ENCODE measurements at places on chromosomes 7 and 10. TPM values are rescaled to one million over a fixed set of nuclear protein-coding genes. Genes with fewer than 3 reads are reported as not detected.
A peak's percentile ranks its signal among the peaks of the same experiment; 100 is the strongest.

DNA sequence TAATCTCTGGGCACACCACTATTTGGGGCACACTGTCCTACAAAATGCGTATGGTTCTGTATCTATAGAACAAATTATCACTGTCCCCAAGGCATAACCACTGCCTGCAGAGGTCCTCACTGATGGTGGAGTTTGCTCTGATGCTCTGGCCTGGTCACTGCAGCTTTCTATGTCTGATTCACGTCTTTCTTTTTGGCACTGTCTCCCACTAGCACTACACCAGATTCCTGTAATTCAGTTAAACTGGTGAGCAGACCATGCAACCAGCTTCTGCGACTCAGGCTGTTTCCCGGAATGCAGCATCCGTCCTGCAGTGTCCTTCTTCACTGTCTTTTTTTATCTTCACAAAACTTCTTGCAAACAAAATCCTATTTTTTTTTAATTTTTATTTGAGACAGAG is 112.8 kb downstream of the KLF6 start:
- DNase-seq, result no peak

DNA sequence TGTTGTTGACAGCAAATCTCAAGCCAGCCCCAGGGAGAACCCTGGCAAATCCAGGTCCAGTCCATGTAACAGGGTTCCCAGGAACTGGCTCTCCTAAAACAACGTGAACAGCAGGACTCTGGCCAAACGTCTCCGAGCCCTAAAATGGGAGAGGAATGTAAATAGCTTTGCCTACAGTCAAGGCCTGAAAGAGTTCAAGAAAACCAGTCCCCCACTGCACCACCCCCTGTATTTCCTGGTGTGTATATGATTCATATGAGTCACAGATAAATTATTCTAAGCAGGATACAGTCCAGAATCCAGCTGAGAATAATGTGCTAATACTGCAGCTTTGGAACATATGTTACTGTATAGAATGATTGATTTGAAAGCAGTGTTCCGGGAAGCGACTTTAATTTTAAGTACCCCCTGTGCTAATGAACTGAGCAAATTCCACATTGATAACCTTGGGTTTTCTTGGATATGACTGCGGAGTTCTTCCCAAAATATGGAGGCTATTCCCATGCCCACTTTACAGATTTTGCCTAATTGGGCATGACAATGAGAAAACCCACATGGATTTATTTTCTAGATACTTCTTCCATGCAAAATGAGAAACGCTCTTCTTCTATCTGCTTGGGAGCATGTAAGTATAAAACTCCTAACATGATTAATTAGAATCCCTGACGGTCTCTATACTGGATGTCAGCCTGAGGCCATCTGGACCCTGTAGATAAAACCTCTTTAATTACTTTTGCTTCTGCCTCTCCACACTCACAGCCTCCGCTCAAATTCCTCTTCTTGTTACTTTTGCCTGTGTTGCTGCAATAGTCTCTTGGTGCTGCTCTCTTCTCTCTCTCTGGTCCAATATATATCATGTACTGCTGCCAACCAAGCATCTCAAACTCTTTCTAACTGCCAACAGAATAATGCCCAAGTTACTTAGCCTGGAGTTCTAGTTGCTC is 50.2 kb downstream of the LAMB4 start:
- no peak for DNase-seq

DNA sequence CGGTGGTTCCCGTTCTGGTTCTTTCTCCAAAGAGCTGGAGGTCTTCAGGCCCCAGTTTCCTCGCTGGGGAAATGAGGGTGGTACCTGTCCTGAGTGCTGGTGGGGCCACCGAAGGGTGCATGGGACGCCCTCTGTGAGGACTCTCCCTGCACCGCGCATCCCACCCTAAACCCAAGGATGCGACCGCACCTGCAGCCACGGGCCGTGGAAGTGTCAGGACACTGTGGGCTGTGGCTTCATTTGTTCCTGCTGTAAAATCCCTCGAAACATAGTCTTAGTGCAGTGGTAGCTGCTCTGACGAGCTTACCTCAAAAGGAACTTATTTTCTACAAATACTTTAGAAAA is 84.1 kb downstream of the NKX6-2 start:
- DNase-seq, result no peak

DNA sequence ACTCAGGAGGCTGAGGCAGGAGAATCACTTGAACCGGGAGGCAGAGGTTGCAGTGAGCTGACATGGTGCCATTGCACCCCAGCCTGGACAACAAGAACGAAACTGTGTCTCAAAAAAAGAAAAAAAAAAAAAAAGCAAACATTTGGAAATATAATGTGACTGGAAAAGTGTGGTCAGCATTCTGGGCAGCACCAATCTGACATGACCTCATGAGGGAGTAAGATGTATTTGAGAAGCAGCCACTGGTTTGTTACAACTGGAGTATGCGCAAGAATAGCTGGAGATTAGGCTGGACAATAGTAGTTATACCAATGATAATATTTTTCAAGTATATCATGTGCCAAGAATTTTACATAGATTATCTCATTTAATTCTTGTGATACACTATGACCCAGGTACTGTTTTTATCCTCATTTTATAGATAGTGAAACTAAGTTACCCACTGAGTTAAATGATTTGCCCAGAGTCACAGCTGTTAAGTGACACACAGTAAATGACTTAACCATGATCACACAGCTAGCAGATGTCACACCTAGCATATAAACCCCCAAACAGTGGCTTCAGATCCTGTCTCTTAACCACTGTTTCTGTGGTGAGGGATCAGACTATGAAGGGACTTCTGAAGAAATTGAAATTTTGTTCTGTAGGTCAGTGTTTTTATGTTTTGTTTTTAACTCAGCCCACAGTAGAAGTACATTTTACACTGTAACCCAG is 11.1 kb downstream of the MCU start:
- DNase-seq, result no peak

- DNase-seq, result peak; percentile 79
These were observed 168.4 kb upstream of the IMMP2L start for GRCh38 chr7:111730476-111731300.

Gene PLA2G12B
- total RNA-seq, result not detected

GRCh38 chr10:5662708-5663579 is 3.5 kb downstream of the ASB13 start:
- no peak for DNase-seq

GRCh38 chr10:96227206-96227605 is 44.2 kb downstream of the BLNK start:
- no peak for DNase-seq

GRCh38 chr10:70925377-70926225 is 37.2 kb upstream of the PCBD1 start:
- peak; percentile 79 for DNase-seq

- no peak for DNase-seq
These were observed 478.5 kb downstream of the RPS24 start for GRCh38 chr10:78512205-78512550.

- DNase-seq, result no peak
These were observed 77.6 kb upstream of the SHH start for GRCh38 chr7:155889636-155890511.

DNA sequence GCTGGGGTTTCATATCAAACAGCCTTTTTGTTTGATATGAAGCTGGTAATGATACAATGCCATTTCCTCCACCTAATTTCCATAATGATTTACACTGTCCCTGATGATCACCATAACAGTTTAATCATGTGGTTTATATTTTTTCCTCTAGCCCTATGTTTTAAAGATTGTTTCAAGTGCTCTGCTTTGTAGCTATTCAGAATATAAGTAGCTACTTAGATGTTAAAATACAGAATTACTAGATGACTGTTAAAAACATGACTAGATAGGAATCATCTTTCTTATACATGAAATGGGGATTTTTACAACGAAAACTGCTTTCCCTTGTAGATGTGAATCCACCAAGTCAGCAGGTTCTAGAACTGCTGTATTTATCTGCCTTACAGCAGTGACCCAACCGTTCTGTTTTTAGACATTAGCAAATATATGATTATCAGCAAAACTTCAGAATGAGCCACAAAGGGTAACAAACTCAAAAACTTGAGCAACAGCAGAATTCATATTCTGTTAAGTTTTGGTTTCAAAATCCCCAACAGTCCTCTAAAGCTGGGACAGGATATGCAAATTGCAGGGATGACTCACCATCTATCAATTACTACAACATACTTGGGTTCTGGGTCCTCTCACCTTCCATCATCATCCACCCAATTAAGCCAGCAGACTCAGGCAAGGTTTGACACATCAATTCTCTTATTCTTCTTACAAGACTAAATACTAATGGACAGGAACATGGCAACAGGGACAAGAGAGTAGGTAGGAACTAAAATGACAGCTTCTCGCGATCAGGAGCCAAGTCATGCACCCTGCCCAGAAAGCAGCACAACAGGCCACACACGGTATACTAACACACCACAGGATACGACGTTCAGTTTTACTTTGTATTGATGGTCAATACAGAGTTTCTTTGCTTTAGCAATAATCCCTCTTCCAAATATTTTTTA is 83.9 kb downstream of the PIP4K2A start:
- peak; percentile 58 for DNase-seq

DNA sequence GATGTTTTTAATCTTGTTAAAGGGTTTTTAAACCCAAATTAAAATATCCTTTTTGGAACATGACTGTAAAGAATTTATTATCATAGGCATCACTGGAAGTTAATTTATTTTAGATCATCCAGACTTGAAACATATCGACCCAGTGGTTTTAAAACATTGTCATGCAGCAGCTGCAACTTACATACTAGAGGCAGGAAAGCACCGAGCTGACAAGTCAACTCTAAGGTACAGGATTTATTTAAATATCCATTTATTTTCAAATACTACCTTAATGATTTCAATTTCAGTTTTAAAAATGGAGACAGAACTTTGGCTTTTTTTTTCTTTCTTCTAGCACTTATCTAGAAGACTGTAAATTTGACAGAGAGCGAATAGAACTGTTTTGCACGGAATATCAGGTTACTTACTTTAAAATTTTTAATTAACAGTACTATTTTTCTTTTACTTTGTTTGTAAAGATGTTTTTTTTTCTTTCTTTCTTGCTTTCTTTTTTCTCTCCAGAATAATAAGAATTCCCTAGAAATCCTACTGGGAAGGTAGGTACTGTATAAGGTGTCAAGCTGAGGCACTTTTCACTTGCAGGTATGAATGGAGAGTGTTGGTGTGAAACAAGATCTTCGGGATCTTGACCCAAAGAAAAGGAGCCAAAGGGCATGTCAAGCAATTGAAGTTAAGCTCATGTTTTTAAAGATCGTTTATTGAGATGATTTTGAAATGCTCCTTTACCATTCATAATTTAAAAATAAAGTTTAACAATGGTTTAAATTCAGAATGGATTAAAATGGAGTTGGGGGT is 1.8 kb downstream of the COMMD3 start:
- DNase-seq, result peak; percentile 39

DNA sequence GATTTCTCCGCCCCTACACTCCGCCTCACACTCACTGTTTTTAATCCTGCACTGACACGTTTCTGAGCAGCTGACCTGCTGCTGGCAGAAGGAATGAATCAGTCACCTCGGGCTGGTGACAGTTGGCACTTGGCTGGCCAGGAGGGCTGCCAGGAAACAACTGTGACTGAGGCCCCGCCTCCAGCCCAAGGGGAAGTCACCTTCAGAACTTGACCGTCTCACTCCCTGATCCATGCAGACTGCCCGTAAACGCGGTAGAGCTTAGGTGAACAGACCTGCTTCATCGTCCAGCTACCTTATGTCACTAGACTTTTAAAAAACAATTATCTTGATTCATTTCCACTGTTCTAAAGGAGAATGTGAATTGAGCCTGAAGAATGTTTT is 107.5 kb downstream of the DOCK1 start:
- no peak for DNase-seq

Gene FOXI2
- total RNA-seq, result not detected

GRCh38 chr7:15916681-15917380 is 230.3 kb upstream of the MEOX2 start:
- DNase-seq, result no peak

Gene ZNF22
- total RNA-seq, result 53.2 TPM

DNA sequence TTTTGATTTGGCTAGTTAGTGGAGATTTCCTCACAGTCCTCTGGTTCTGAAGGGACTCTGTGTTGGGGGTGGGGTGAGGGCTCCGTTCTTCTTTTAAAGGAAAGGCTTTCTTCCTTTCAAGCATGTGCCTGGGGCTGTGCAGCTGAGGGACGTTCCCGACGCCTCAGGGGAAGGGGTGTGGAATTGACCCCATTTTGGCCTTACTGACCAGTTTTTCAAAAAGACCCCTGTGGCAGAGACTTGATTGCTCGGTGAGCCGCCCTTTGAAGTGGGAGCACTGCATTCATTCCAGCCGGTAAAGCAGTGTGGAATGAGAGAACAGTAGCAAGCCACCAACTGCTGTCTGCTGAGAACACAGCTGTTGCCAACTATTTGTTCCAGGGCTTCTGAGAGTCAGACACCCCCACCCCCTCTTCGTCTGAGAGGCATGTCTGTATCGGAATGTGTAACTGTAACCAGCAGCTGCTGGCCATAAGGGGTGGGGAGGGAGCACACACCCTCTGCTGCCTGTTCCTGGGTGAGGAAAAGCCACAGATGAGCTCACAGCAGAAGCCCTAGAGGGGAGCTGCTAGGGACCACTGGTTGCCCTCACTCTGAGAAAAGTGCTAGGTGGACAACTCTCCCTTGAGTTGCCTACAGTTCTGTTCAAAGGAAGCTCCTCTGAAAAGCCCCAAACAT is 33.2 kb downstream of the WBP1L start:
- no peak for DNase-seq

Gene MAPK8
- total RNA-seq, result 6.7 TPM

Gene TUBB8
- total RNA-seq, result not detected

GRCh38 chr10:24744946-24745345 is 21.3 kb upstream of the ARHGAP21 start:
- DNase-seq, result no peak

GRCh38 chr7:142832417-142832816 is 22.5 kb upstream of the EPHB6 start:
- DNase-seq, result no peak

GRCh38 chr10:38076687-38077086 is 17.4 kb upstream of the ZNF37A start:
- DNase-seq, result no peak

DNA sequence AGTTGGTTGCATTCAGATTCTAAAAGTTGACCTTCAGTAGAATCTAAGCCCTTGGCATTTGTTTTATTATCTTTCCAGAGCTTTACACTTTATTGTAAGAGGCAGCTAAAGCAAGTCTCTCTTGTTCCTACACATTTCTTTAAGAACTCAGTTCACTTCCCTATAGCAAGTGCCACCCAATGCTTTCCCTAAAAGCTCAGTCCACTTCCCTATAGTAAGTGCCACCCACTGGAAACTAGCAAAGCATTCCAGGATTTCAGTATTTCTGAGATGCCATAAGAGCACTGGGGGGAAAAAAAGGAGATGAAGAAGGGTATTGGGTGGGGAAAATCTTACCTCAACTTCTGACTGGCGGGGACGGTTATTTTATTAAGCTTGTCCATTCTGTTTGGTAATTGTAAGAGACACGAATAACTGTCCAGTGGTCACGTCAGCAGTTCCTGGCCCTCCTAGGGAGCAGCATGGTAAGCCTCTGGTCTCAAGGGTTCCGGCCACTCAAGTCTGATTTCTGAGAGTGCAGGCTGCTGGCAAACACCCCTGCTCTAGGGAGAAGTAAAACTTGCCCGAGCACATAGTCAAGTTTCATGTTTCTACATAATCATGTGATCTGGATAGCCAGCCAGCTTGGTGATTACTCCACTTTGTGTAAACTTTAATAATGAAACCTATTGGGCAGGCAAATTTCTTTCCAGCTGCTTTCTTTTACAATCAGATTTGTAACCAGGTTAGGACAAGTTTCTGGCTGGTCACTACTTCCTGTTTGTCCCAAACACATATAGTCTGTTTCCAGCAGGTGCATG is at the start of gene BLNK:
TSS of gene BLNK (minus strand) at position 554 of the 800 bp plus-strand sequence. CDS start at position 383, 171 bp downstream.
- DNase-seq, result peak; percentile 88
